LHCN-M2 (cell line): ENCODE measurements at places on chromosomes 2 and 18. TPM values are rescaled to one million over a fixed set of nuclear protein-coding genes. Genes with fewer than 3 reads are reported as not detected.

Gene RAB6C
- not detected in 2 replicates for total RNA-seq

Gene PLB1
- total RNA-seq: 1.4 and 1.5 TPM in 2 replicates

- no peak for DNase-seq
These were observed 4.9 kb upstream of the GPC1 start for GRCh38 chr2:240430595-240430994.

DNA sequence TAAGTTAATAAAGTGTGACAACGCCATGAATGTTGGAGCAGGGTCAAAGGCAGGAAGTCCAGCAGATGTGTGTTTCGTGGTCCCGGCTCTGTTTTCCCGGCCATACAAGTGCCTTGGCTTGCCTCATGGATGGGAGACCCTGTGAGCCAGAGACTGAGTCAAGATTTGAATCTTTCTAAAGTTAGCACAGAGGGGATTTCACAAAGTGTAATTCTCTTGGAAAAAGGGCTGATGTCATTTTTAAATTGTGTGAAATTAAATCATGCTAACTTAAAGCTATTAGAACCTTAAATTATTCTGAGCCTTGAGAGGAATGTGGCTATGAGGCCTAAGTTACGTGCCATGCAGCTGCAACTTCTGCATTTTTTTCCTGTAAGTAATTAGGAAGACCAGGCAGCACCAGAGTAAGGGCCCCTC is 38.3 kb upstream of the RALBP1 start:
- no peak for DNase-seq

DNA sequence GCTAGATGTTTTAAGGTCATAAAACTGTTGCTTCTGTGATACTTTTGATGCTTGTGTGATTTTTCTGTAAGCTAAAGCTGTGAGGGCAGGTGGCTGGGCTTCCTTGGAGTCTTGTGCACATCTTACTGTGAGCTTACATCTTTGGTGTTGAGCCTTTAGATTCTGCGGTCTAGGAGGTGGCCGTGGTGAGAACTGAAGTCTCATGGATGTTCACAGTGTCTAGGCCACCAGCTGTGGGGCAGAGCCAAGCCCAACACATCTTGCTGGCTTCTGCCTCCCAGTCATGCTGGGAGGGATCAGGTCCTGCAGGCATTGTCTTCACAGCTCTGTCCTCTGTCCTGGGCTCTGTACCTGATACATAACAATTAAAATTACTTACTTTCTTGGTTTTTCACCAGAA is 219.7 kb upstream of the HS6ST1 start:
- DNase-seq: no peak
